ENCODE measurements at places on chromosomes 12 and 14.

GRCh38 chr12:107704041-107704440 lies 18.4 kb downstream of the PWP1 start:
- DNase-seq, result no peak

DNA sequence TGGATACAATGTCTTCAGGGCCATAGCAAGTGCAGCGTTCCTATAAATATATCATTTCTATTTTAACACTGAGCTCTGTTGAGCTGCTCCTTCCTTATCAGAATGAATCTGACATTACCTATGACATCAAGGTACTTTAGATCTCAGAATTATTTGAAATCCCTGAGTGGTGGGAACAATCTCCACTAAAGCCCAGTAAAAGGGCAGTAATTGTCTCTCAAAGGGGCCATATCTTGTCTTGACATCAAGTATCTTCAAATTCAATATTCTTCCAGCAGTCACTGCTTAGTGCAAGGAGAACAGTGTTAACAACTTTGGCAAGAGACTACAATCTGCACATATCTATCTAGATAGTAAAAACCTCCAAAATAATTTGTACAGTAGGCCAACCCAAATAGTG lies 21.7 kb upstream of the ST8SIA1 start:
- no peak for DNase-seq

DNA sequence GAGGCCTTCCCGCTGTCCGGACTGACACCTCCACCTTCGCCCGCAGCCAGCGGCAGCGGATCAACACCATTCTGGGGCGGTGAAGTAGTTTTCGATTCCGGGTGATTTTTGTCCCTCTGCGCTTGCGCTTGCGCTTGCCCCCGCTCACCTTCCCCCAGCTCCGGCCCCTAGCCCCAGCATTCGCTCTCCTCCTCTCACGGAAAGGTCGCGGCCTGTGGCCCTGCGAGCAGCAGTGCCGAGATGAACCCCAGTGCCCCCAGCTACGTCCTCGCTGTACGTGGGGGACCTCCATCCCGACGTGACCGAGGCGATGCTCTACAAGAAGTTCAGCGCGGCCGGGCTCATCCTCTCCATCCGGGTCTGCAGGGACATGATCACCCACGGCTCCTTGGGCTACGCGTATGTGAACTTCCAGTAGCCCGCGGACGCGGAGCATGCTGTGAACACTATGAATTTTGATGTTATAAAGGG lies 22.7 kb upstream of the SRGAP1 start:
- no peak for DNase-seq

GRCh38 chr12:125183187-125184067 lies 118.2 kb downstream of the AACS start:
- no peak for DNase-seq

DNA sequence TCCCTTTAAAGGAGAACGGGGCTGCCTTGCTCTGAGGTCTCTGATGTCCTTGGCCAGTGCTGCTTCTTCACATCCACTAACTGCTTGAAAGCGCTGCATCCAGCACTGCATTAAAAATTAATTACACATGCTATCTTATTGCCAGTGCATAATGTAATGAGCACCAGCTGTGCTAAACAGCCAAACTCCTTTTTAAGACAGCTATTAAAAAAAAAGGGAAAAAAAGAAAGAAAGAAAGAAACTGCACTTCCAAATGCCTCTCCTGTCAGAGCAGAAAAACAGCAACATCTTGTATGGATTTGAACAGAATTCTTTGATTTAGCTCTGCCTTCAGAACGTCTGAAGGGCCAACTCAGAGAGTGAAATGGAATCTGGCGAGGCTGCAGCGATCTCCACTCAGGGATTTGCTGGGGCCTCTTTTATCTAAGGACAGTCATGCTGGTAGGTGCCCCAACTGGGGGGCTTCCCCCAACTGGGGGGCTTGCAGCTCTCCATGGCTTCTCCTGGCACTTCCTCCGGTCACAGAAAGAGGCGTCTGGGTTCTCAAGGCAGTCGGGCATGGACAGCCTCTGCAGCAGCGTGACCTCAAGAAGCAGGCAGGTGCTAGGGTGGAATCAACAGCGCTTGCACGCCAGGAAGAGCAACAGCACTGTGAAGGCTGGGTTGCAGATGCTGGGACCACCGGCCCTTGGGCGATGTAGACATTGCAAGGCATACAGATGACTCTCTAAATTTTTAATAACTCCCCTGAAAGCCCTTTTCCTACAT lies 46.4 kb downstream of the BCL11B start:
- DNase-seq, result no peak

GRCh38 chr12:107607464-107608392 lies 77.9 kb upstream of the PWP1 start:
- no peak for DNase-seq

GRCh38 chr14:55454264-55455002 lies 14.0 kb upstream of the TBPL2 start:
- no peak for DNase-seq

GRCh38 chr14:64623554-64624165 lies 73.9 kb downstream of the PPP1R36 start:
- DNase-seq, result no peak

- DNase-seq, result no peak
These were observed 53.2 kb upstream of the ESRRB start for GRCh38 chr14:76322594-76323220.

DNA sequence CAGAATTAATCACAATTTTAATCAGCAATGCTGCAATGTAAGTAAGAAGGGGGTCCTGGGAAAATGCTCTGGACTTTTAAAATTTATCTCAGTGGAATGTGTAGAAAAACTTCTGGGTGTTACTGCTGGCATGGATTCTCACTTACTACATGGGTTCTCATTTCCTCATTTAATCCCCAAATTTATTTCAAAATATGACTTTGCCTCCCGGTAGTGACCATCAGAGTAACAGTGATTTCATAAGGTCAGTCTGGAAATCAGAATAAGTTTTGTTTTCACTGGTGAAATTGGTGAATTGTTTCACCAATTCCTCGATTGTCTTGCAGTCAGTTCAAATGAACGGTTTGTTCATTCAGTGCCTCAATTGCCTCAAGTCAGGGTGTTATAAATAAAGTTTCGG lies 22.3 kb upstream of the DDHD1 start:
- DNase-seq, result no peak

- DNase-seq, result no peak
These were observed 105.2 kb upstream of the EGLN3 start for GRCh38 chr14:34056046-34056445.

GRCh38 chr12:123520567-123521474 lies 12.7 kb downstream of the RILPL1 start:
- DNase-seq, result no peak

DNA sequence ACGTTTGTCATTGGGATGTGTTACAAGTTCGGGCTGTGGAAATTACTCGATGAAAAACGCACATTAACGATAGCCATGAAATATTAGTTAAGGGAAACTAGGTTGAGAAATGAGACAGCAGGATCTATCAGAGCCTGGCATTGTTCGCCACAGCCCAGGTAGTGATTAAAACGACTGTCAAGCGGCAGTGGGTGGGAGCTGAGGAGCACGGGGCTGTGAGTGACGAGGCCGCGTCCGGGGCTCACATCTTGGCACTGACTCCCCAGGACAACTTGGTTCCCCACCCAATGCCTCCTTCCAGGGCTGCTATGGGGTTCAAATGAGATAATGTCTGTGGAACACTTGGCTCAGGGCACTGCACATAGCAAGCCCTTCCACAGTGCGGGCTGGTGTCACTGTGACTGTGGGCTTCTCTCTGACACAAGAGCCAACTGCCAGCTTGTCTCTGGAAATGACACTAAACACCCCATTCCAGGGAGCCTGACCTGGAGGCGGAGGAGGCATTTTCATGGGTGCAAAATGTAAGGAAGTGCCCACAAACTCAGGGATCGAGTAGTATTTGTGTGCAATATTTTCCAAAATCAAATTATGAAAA lies 19.3 kb downstream of the MMAB start:
- DNase-seq, result no peak

GRCh38 chr12:95240556-95240955 lies 22.9 kb downstream of the VEZT start:
- DNase-seq, result no peak

DNA sequence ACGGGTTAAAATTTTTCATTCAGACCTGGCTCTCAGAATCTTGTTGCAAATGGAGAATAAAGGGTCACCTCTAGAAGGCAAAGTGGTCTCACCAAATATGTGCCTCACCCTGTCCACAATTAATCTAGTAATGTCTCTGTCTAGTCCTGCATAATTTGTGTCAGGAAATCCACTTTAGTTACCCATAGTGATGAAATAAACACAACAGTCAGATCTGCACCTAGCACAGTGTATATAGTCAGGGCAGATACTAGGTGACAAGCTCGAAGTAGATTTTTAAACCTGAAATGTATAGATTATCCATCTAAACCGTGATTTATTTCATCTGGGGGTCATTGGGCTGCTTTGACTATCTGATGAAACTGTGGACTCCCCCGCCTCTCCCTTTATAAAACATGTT lies 15.9 kb upstream of the FLVCR2 start:
- DNase-seq, result no peak

- DNase-seq, result no peak
These were observed 77.4 kb upstream of the ANO4 start for GRCh38 chr12:100716945-100717732.

DNA sequence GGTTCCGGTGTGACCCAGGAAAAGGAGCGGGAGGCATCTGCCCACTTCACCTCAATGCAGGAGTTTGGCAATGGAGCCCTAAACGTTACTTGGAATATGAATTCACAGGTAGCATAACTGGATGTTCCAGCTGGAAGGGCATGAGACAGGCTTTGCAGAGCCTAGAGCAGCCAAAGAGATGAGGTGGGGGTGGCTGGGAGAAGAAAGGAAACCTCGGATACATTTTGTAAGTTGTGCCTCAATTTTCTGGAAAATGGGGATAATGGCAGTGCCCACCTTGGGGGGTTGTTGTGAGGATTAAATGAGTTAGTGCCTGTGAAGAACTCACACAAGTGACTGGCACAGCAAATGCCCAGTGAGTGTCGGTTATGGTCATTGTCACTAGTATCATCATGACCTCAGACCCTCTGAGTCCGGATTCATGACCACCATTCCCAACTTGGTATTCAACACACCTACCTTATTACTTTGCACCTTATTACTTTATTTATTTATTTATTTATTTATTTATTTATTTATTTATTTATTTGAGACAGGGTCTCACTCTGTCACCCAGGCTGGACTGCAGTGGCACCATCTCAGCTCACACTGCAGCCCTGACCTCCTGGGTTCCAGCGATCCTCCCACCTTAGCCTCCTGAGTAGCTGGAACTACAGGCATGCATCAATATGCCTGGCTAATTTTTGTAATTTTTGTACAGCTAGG lies 56.0 kb downstream of the CLMN start:
- peak; percentile 91 for DNase-seq

GRCh38 chr12:117525766-117526165 lies 164.3 kb upstream of the NOS1 start:
- no peak for DNase-seq

GRCh38 chr12:26878661-26879119 lies 45.7 kb upstream of the ITPR2 start:
- no peak for DNase-seq

DNA sequence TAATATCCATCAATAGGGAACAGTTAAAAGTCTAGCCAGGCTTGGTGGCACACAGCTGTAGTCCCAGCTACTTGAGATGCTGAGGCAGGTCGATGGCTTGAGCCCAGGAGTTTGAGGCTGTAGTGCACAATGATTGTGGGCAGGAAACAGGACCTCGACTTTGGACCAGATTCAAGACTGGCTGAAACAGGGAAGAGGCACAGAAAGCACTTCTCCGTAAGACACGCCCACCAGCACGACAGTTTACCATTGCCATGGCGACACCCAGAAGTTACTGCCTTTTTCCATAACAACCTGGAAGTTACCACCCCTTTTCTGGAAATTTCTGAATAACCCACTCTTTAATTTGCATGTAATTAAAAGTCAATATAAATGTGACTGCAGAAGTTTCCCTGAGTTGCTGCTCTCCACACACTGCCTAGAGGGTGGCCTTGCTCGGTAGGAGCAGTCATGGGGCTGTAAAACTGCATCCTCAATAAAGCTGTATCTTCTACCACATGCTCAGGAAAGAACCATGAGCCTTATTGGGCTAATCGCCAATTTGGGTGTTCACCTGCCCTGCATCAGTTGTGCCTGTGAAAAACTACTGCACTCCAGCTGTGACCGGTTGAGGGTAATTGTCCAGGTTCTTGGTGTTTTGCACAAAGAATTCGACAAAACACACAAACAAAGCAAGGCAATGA lies 4.6 kb upstream of the LRRC23 start:
- no peak for DNase-seq

GRCh38 chr14:28102814-28103213 lies 663.8 kb upstream of the FOXG1 start:
- no peak for DNase-seq

DNA sequence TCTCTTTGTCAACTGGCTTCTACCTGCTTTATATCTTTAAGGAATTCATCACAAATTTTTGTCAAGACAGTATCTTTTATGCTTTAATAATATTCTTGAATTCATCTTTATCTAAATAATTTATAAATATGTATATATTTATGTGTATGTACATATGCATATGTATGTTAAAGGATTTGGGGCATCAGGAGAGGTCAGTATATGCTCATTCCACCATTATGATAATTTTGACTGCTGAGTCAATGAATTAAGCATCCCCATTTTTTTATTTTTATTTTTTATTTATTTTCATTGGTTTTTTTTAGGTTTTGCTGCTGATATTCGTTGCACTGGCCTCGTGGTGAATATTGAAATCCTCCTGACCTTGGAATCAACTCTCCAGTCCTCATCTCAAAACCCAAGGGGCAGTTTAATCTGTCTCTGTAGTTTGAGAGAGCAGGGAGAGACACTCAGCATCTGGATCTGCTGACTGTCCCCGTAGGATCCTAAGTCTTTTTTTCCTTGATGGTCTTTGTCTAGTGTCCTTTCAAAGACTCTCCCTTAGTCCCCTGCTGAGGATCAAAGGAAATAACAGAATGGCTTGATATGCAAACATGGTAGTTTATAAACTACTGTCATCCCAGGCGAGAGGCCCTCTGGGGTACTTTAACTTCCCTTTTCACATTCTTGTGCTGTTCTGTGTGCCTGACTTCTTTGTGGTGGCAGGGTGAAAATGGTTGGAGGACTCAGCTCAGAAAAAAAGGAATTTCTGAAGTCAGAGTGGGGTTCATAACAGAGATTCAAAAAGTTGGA lies 218.7 kb downstream of the DIO2 start:
- DNase-seq, result no peak

DNA sequence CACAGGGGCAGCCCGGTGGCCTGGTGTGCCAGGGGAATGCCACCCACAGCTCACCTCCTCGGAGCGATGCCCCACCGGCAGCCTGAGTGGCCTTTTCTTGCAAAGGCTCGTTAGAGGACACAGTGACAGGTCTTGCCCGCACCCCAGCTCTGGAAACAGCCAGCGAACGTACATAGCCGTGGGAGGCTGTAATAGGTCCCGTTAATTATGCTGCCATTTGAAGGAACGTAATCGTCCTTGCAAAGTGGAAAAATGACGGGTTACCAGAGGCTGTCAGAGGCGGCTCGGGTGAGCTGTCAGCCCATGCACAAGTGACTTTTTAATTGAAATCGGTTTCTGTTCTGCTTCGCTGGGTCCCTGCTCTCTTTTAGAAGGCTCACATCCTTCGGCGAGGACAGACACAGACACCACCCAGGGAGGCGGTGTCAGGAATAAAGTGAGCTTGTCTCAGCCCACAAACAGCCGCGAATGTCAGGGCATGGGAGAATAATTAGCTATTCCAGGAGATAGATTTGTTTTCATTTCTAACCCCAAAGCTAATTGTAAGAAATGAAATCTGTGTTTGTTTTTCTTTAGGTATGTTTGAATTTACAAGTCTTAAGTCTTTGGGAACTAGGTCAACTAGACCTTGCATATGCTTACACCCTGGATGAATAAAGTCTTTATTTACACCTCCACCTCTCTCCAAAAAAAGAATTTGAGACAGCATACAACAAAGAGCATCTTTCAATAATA lies 77.2 kb upstream of the RFLNA start:
- no peak for DNase-seq

GRCh38 chr12:116654226-116654743 lies 83.6 kb downstream of the SPRING1 start:
- no peak for DNase-seq
